Posterior vena cava (tissue), 2 donors: ENCODE measurements at places on chromosomes 16 and 17.

DNA sequence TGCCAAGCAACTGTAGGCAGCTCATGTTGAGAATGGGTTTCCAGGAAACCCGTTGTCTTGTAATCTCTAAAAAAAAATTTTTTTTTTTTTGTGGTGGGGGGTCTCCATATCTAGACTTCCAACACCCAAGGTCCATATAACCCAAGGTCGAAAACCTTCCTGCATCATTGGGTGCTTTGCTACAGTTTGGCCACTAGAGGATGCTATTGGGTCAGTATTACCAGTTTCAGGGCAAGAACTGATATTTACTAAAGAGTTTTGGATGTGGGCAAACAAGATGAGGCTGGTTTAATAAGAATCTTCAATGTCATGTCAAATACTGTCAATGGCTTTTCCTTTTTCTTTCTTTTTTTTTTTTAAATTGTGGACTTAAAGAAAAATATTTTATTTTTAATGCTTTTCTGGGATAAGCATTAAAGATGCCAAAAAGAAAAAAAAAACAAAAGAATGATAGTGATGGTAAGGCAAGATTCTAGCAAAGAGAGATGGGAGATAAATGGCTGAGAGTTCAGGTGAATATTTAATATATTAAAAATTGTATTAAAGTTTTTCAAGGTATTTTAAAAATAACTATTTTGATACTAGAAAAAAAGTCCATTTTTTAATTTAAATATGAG, 62.2 kb downstream of the DHRS7C start:
- no peak for DNase-seq

DNA sequence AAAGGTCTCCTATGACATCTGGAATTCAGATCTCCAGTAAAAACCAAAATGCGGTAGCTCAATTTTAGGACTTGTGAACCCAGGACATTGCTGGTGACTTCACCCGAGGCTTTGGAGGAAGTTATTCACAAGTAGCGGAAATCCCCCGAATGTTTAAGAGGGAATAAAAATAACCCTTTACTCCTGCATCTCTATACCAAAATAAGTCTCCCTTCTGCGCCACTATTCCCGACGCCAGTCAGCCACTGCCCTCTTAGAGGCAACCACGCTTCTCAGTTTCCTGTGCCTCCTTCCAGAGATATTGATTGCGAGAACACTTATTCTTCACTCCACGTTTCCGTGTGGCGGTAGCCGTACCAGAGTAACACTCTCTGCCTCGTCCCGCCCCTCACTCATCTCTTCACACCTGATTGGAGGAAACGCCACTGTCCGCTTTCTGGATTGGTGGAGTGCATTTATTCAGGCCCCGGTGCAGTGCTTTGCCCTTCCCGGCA, 27.4 kb downstream of the EMP2 start:
- no peak for DNase-seq

DNA sequence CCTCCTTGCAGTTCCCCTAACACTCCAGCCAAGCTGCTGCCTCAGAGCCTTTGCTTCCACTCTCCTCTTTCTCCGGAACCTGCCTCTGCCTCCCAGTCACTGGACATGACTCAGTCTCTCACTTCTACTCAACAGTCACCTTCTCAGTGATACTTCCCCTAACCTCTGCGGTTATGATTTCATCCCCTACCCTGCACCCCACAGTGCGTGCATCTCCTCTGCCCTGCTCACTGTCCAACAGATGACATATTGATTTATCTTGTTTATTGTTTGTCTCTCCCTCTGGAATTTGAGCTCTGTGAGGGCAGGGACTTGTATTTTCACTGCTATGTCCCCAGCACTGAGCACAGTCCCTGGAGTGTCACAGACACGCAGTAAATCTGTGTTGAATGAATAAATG, 100.7 kb downstream of the CYLD start:
- DNase-seq, result no peak

DNA sequence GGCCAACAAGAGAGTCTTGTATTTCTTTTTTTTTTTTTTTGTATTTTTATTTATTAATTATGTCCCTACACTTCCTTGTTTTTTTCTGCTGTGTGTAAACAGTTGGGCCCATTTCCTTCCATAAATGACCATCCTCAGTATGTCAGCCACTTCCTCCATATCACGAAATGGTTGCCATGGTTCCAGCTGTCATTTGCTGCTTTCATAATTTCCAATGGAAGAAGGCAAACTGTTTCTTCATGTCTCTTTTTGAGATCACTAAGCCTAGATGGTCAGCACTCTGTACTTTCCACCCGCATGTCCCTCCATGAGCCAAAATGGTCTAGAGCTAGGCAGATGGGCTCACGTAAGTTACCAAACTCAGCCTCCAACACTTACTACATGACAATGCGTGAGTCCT, 133.5 kb upstream of the FOXF1 start:
- DNase-seq, result no peak

- peak; percentile 96 for DNase-seq
Observed at GRCh38 chr17:78324391-78325075, 35.3 kb downstream of the SOCS3 start.

DNA sequence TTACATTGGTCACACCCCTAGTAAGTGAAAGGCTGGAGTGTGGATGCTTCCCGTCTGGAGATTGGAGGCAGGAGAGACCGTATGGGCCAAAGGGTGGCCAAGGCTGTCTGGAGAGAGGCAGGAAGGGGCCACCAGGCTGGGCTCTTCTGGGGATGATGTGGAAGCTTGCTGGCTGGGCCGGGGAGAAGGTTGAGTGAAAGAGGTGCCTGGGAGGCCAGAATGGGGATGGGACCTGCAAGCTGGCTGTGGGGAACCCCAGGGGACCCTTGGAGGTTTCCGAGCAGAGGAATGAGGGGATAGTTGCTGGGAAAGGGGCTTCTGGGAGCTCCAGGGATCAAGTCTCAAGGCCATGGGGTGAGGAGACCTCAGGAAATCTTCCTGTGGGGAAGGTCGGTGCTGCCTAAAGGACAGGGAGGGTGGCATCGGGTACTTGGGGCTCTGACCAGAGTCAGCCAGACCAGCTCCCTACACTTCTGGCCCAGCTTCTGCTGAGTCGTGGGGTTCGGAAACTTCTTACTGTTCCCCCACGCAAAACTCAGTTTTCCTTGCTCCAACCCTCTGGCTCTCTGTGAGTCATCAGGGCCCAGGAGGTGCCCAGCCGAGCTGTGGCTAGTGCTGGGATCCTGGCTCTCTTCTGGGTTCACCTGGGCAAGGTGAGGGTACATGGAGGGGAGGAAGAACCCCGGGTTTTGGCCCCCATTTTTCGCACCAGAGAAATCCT, 3.1 kb downstream of the MRC2 start:
- no peak for DNase-seq

GRCh38 chr16:49833796-49834530, 21.9 kb downstream of the ZNF423 start:
- no peak for DNase-seq

GRCh38 chr17:7789131-7789530, 44.9 kb upstream of the KDM6B start:
- DNase-seq, result peak; percentile 24

GRCh38 chr17:75908201-75908600, 3.5 kb upstream of the MRPL38 start:
- no peak for DNase-seq

- no peak for DNase-seq
Observed at GRCh38 chr16:15732416-15732815, 82.4 kb downstream of the NDE1 start.
